ENCODE measurements at places on chromosomes 3 and 15. TPM values are rescaled to one million over a fixed set of nuclear protein-coding genes. Genes with fewer than 3 reads are reported as not detected.

Gene LZTFL1
- 19.8 TPM for total RNA-seq

DNA sequence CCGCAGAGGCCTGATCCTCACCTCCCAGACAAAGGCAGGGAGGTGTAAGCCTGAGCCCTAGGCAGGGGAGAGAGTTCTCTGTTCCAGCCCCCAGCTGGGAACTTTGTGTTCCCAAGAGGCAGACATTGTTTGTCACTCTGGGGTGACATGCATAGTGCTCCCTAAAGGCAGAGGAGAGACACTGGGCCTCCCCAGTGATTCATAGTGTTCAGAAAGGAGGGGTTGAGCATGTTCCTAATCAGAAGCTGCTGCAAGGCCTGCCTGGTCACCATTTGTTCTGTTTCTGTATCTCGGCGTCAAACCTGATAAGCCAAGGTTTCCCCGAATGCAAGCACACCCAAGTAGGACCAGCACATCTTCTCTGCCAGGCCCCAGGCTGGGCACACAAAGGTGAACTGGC is 24.0 kb upstream of the SLC6A6 start:
- no peaks in the 10 kb centered on the region for H3K36me3 ChIP-seq
- H3K27me3 ChIP-seq: no peaks in the 10 kb centered on the region
- DNase-seq: no peak

DNA sequence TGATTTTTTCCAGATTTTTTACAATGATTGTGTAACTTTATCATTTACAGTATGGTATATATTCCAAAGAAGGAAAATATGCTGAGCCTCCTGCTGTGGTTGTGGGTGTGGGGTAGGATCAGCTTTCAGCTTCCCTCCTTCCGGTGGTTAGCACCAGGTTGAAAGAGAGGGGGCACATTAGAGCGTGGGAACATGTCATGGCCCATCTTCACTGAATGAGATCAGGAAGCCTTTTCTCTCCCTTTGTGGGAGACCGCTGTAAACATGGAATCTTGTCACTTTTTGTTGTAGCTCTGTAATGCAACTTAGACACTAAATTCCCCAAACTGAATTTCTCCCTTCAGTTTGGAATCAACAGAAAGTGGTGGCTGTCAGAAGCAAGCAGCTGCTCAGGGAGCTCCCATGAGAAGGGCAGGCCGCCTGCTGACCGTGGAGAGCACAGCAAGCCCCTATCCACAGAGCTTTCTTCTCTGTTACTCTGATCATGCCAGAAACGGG is 86.7 kb upstream of the LIMD1 start:
- H3K36me3 ChIP-seq: peaks cover 7% of the 10 kb centered on the region
- H3K27ac ChIP-seq: no peak overlapping the region
- no peak for DNase-seq
- no peaks in the 10 kb centered on the region for H3K27me3 ChIP-seq

- H3K27ac ChIP-seq: no peak overlapping the region
- H3K27me3 ChIP-seq: no peaks in the 10 kb centered on the region
- no peaks in the 10 kb centered on the region for H3K36me3 ChIP-seq
Observed at GRCh38 chr3:139319428-139320402, 24.1 kb upstream of the MRPS22 start.

- no peaks in the 10 kb centered on the region for H3K36me3 ChIP-seq
- H3K27me3 ChIP-seq: no peaks in the 10 kb centered on the region
- H3K4me3 ChIP-seq: no peak overlapping the region
- H3K4me1 ChIP-seq: no peaks in the 10 kb centered on the region
- DNase-seq: no peak
Observed at GRCh38 chr15:50390554-50391264, 33.5 kb upstream of the USP8 start.

- DNase-seq: no peak
- H3K27me3 ChIP-seq: no peaks in the 10 kb centered on the region
- no peaks in the 10 kb centered on the region for H3K4me1 ChIP-seq
- H3K27ac ChIP-seq: no peak overlapping the region
- no peak overlapping the region for H3K4me3 ChIP-seq
Observed at GRCh38 chr15:45287390-45287956, 35.4 kb downstream of the SLC28A2 start.

- no peak overlapping the region for H3K4me3 ChIP-seq
- DNase-seq: no peak
- peaks cover 6% of the 10 kb centered on the region for H3K4me1 ChIP-seq
- no peak overlapping the region for H3K27ac ChIP-seq
- no peaks in the 10 kb centered on the region for H3K36me3 ChIP-seq
- H3K27me3 ChIP-seq: no peaks in the 10 kb centered on the region
Observed at GRCh38 chr3:153268564-153269279, 106.7 kb downstream of the RAP2B start.

Gene NRG4
- not detected for total RNA-seq

Gene GTF2A2
- total RNA-seq: 57.4 TPM

Gene C3orf49
- total RNA-seq: not detected

DNA sequence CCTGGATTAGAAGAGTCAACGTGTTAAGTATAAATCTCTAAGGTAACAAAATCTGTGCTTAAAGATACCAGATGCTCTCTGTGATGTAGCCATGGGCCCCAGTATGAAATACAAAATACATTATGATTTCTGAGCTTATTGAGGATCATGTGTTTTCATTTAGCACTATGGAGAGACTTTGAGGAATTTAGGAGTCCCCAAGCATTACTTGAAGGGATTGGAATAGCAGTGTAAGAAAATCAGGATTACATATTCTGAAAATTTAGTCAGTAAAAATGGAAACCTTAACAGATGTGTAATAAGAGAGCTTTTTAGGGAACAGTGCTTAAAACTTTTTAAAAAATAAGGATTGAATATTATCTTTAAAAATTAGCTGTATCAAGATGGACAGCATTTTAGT is 35.5 kb downstream of the ECT2 start:
- DNase-seq: no peak
- H3K4me3 ChIP-seq: no peak overlapping the region
- peaks cover 6% of the 10 kb centered on the region for H3K36me3 ChIP-seq
- no peak overlapping the region for H3K27ac ChIP-seq

DNA sequence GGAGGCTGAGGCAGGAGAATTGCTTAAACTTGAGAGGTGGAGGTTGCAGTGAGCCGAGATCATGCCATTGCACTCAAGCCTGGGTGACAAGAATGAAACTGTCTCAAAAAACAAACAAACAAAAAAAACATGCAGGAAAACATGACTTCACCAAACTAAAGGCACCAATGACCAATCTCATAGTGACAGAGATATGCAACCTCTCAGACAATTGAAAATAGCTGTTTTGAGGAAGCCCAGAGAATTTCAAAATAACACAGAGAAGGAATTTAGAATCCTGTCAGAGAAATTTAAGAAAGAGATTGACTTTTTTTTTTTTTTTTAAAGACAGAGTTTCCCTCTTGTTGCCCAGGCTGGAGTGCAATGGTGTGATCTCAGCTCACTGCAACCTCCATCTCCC is 26.1 kb downstream of the NCBP2 start:
- no peaks in the 10 kb centered on the region for H3K27me3 ChIP-seq
- peaks cover 12% of the 10 kb centered on the region for H3K36me3 ChIP-seq
- no peak overlapping the region for H3K27ac ChIP-seq

Gene GLDN
- not detected for total RNA-seq

Gene TPM1
- total RNA-seq: 25.6 TPM

- H3K4me1 ChIP-seq: no peaks in the 10 kb centered on the region
- no peak overlapping the region for H3K27ac ChIP-seq
- no peaks in the 10 kb centered on the region for H3K27me3 ChIP-seq
- no peak for DNase-seq
Observed at GRCh38 chr15:83845230-83845629, 191.3 kb downstream of the ADAMTSL3 start.

DNA sequence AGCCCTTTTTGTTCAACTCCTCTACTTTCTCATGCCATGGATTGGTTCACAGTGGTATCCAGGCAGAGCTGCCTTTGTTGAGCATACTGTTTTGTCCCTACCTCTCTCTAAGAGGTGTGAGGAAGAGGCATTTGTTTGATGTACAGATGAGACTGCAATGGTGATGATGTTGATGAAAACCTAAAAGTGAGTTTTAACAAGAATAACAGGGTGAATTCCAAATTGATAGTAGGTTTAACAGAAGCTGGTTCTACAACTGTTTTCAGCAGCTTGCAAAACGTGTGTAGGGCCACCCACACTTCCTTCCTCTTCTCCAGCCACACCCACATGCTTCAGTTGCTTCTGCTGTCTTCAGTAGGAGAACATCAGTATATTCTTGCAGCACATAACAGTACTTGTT is 10.2 kb downstream of the SNRK start:
- peaks cover 46% of the 10 kb centered on the region for H3K4me1 ChIP-seq
- H3K27ac ChIP-seq: peak overlapping the region; percentile 71
- H3K36me3 ChIP-seq: peaks cover 12% of the 10 kb centered on the region
- H3K27me3 ChIP-seq: no peaks in the 10 kb centered on the region

DNA sequence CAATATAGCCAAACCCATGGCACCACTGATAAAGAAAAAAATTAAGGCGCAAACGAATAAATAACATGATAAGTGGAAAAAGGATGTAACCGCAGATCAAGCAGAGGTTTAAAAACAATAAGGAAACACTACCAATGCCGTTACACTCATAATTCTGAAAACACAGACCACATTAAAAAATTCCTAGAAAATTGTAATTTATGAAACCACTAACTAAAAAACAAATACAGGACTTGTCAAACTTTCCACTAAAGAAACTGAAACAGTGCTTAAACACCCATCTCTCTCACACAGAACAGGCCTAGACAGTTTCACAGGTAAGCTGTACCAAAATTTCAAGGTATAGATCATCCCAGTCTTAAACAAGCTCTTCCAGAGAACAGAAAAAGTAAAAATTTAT is 28.4 kb downstream of the PCSK6 start:
- DNase-seq: no peak
- H3K27ac ChIP-seq: no peak overlapping the region
- H3K4me3 ChIP-seq: no peak overlapping the region

Gene PPARG
- not detected for total RNA-seq

DNA sequence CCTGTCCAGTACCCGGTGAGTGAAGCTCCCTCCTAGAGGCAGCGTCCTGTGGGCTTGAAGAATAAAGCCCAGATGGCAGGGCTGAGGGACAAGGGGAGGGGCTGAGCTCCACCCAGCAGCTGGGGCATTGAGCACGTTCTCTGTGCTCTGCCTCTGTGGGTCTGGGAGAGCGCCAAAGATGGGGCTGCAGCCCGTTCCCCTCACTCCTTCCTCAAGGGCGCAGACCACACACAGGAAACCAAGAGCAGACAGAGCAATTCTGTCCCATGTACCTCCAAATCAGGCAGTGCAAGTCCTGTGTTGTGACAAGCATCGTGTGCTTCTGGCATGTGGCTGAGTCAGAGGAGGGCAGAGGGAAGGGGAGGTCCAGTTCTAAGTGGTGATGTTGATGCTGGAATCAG is 15.7 kb upstream of the KIF23 start:
- no peaks in the 10 kb centered on the region for H3K27me3 ChIP-seq
- no peak for DNase-seq
- peaks cover 6% of the 10 kb centered on the region for H3K4me1 ChIP-seq
- H3K36me3 ChIP-seq: no peaks in the 10 kb centered on the region

DNA sequence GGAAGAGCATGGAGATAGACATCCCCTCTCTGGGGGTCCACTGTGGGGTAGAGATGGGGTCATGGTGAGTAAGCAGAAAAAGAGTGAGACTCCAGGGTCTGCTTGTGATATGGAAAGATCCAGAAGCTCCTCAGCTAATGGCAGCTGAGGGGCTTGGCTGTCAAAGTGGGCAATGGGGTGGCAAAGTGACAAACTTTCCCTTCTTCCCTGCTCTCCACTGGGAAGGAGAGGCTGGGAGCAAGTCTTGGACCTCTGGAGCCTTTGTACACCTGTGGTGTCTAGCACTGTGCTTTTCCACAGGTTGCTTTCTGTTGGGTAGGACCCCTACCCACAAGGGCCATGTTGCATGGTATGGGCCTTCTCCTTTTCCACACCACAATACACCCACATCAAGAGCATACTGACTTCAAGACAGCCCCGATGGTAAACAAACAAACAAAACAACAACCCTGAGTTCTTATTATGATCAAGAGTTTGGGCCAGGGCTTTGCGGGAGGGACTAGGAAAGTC is 3.5 kb downstream of the ITGA11 start:
- no peak for DNase-seq
- no peak overlapping the region for H3K4me3 ChIP-seq
- no peaks in the 10 kb centered on the region for H3K36me3 ChIP-seq
- H3K4me1 ChIP-seq: peaks cover 5% of the 10 kb centered on the region
- peaks cover 5% of the 10 kb centered on the region for H3K27me3 ChIP-seq

- no peaks in the 10 kb centered on the region for H3K36me3 ChIP-seq
- DNase-seq: no peak
- H3K27me3 ChIP-seq: no peaks in the 10 kb centered on the region
- H3K4me1 ChIP-seq: no peaks in the 10 kb centered on the region
- H3K27ac ChIP-seq: no peak overlapping the region
Observed at GRCh38 chr3:196016485-196016884, 65.4 kb downstream of the TFRC start.

DNA sequence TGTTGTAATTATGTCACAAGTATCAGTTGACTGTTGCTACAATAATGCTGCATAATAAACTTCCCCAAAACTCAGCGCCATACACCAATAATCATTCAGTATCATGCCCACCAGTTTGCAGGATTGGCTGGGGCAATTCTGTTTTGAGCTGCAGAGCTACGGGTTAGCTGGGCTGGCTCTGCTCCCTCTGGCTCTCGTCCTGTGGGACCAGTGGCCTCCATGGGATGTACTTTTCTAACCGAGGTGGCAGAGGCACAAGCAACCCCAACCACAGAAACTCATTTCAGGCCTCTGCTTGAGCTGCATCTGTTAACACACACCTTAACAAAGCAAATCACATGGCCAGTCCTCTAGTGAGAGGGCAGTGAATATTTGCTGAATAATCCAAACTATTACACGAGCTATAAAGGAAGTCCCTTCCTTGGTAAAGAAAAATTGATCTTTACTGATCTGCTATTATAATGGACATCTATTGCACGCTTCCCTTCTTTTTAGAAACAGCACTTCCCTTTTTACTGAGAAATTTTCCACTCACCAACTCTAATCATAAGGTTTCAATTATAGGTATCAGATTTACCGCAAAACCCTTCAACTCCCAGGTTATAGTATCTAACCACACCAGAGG is 10.9 kb upstream of the BCL2A1 start:
- no peak for DNase-seq
- no peak overlapping the region for H3K27ac ChIP-seq
- no peaks in the 10 kb centered on the region for H3K27me3 ChIP-seq
- peaks cover 18% of the 10 kb centered on the region for H3K4me1 ChIP-seq

DNA sequence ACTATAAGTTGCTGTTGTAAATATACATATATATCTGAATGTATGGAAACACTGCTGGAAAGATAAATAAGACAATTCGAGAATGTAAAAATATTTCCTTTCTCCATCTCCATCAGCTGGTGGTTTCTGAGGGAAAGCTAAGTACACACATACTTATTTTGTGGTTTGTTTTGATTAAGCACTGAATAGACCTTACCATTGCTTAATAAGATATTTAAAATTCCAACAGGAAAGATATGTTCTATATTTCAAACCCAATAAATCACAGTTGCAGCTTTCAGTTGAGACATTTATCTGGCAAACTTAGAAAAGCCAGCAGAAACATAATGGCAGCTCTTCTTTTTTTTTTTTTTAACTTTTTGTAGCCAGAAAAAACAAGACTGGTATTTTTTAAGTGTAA is 160.4 kb downstream of the VGLL3 start:
- H3K36me3 ChIP-seq: no peaks in the 10 kb centered on the region
- no peak overlapping the region for H3K27ac ChIP-seq
- H3K4me3 ChIP-seq: no peak overlapping the region
- DNase-seq: no peak
- H3K27me3 ChIP-seq: no peaks in the 10 kb centered on the region

- no peak overlapping the region for H3K27ac ChIP-seq
- H3K4me1 ChIP-seq: no peaks in the 10 kb centered on the region
- no peaks in the 10 kb centered on the region for H3K36me3 ChIP-seq
- no peaks in the 10 kb centered on the region for H3K27me3 ChIP-seq
- no peak for DNase-seq
Observed at GRCh38 chr3:148631124-148631903, 66.4 kb upstream of the AGTR1 start.
